H1 (cell line): ENCODE measurements at places on chromosomes 7 and 10. TPM values are rescaled to one million over a fixed set of nuclear protein-coding genes. Genes with fewer than 3 reads are reported as not detected.

GRCh38 chr10:112969542-112969941 lies 19.5 kb downstream of the TCF7L2 start:
- no peak for DNase-seq

GRCh38 chr10:89373916-89374711 lies 3.7 kb upstream of the IFIT1B start:
- DNase-seq: no peak

GRCh38 chr10:71427246-71427645 lies 30.5 kb downstream of the CDH23 start:
- DNase-seq: no peak

DNA sequence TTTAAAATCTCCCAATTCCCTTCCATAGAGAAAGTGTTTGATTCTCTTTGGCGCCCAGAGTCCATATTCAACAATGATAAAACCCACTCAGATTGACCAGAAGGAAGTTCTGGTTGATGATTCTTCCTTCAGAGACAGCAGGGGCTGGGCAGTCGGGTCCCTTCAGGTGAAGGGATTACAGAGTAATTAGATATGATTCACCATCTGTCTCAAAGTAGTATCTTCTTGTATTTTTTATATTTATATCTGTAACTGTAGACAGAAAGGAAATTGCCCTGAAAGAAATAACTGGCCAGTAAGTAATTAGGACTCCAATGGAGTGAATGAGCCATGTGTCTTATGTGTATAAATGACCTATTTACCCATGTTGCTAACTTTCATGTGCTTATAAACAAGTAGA lies 156.0 kb downstream of the PLCE1 start:
- no peak for DNase-seq

DNA sequence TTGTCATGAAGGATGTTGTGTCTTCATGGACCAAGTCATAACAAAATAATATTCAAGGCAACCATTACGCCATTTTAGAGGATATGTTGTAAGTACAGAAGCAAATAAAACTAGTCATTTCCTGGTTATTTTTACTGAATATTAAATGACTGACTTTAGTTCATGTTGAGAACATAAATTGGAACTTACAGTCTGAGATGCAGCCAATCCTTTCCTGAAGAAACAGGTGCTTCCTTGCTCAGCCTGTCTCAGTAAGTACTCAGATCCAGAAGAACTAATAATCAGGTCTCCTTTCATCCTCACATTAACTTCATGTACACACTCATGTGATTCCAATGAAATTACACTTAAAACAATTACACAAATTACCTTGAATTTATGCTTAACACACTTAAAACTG lies 12.3 kb downstream of the SEMA3A start:
- no peak for DNase-seq

Gene ZNF786
- total RNA-seq: 15.8 and 16.3 TPM in 2 replicates

Gene TAC1
- 4.0 and 4.3 TPM in 2 replicates for total RNA-seq

Gene ABCB4
- total RNA-seq: 0.57 and 0.60 TPM in 2 replicates
